ENCODE measurements at places on chromosomes 13 and 19. TPM values are rescaled to one million over a fixed set of nuclear protein-coding genes. Genes with fewer than 3 reads are reported as not detected.

DNA sequence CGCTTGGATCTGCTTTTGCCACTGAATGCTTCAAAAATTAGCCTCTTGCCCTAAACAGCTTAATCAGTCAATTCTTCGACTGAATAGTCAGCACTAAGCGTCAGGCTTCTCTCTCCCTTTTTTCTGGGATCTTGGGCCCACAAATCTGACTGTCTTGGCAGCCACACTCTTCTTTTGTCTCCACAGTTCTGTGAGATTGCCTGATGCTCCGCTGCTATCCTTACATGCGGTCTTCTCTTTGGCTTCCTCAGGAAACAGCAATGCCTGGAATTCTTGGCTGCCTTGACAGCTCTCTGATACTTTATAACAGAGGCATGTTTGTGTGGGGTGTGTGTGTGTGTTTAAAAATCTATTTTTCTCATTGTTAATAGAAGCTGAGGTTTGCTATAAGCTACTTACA lies 32.6 kb downstream of the ERCC5 start:
- DNase-seq: no peak

DNA sequence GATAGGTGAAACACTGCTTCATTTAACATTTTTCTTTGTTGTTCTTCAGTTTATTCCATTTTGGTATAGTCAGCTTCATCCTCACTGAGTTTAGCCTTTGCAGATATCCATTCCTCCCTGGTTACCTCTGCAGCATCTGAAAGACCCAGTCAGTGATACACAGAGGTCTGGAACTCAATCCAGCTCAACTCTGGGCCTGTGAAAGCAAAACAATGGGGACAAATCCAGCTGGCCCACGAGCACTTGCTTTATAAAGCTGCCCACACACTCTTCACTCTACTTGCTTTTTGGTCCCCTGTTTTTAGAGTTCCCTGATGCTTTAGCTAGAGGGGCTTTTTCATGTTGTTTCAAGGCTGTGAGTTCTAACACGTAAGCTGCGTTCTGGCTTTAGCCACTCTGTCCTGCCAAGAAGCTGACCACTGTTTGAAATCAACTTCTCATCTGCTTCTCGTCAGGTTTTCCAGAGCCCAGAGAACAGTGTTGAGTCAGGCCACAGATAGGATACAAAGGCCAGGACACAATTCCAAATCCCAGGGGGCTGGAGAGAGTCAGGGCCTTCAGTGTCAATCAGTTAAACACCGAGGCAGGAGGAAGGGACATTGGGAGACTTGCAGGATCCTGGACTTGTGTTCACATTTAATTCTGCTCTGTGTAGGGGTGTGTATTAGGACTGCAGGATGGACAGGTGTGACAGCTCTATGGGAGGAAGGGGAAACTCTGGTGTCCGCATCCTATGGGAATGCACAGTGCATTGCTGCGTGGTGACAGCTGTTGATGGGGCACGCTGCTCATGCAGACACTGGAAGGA lies 83.5 kb upstream of the RNF113B start:
- DNase-seq: no peak

DNA sequence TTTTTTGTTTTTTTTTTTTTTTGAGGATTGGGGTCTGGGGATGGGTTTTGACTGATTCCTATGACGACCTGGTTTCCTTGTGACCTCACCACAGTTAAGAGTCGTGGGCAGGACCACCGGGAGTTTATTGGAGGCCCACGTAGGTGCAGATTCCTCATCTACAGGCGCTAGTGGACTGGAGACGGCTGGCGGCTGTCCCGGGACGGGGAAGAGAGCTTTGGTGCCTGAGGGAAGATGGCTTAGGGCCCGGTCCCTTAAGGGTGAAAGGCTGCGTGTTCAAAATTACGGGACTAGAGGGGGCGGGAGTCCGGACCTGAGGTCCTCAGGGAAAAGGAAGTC lies 682 bp upstream of the TEAD2 start:
- peak; percentile 47 for DNase-seq

GRCh38 chr13:46903748-46904147 lies 6.9 kb upstream of the HTR2A start:
- DNase-seq: no peak

DNA sequence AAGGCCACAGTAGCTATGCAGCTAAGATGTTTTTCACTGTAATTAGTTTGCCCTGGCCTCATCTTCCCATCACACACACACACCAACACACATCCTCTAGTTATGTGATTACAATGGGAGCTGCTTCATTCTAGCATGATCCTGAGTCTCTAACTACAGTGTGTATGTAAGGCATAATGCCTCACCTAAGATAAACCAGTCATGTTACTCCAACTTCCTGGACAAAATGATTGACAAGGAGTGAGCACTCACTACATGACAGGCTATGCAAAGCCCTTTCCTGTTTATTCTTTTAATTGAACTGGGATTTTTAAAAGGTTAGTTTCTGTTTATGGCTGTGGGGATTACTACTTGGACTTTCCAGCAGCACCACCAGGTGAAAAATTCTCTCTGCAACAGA lies 400.8 kb upstream of the ATXN8OS start:
- no peak for DNase-seq

GRCh38 chr19:14116918-14117578 lies 514 bp downstream of the PRKACA start:
- DNase-seq: no peak

GRCh38 chr13:77751513-77752456 lies 54.3 kb downstream of the SLAIN1 start:
- peak; percentile 43 for DNase-seq

DNA sequence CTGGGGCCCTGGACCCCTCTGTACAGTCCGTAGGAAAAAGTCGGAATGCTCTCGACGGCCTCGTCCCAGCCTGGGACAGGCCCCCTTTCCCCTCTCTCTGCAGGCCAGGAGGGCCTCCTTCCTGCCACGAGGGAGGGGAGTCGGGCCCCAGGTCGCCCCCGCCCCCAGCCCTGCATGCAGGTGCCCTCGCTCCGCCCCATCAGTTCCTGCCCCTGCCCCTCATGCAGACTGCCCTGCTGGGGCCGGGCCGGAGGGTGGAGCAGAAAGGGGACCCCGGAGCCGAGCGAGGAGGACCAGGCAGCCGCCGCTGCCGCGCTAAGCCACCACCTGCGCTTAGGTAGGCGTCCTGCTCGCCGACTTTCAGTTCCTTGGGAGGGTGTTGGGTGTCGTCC lies 7.3 kb downstream of the LYL1 start:
- no peak for DNase-seq

C19orf73 gene
- polyA plus RNA-seq: 0.74 TPM

All from right renal cortex interstitium (tissue), 3 donors.